ENCODE measurements at places on chromosomes 16 and 17. TPM values are rescaled to one million over a fixed set of nuclear protein-coding genes. Genes with fewer than 3 reads are reported as not detected.

DNA sequence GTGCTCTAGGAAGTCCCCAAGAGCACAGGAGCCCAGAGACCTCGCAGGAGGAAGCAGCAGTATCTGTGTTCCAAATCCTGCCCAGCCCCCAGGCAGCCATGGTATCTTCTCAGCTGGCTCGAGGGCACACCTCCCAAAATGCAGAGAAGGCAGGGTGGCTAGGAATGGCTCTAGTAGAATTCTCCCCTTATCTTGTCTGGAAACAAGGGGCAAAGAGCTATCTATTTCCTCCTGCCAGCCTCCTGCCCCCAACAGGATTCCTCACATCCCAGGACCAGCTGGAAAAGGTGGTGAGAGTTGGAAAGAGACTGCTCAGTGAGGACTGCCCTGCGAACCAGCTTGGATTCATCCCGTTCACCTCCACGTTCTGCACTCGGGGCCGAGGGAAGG lies 8.6 kb upstream of the TSPOAP1 start:
- DNase-seq, result no peak

- no peak for DNase-seq
Observed at GRCh38 chr16:25544294-25544693, 147.5 kb upstream of the HS3ST4 start.

- no peak for DNase-seq
Observed at GRCh38 chr16:73329358-73330286, 281.7 kb upstream of the ZFHX3 start.

Gene TUBB3
- 2.3 TPM for total RNA-seq

Gene CDYL2
- 20.1 TPM for total RNA-seq

Gene GGT6
- 0.26 TPM for total RNA-seq

Gene PSMC3IP
- total RNA-seq, result 18.0 TPM
